ENCODE measurements at places on chromosomes 2 and 18.

GRCh38 chr2:11534746-11535484 is 1.1 kb downstream of the GREB1 start:
- DNase-seq = no peak

DNA sequence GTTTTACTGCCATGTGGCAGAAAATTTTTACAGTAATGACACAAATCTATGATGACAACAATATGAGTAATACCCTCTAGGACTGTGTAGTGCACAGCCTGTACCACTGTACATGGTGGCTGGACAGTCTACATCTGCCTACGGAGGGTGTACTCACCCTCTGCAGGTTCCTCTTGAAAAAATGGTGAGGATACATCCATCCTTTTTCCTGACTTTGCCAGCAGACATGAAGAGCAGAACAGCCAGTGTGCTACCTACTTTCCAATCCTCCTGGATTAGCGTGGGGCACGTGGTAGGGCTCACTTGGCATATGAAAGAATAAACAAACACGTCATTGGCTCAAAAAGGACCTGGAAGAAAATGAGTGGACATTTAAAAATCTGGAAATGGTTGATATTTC is 62.6 kb downstream of the TRPM8 start:
- no peak for DNase-seq

DNA sequence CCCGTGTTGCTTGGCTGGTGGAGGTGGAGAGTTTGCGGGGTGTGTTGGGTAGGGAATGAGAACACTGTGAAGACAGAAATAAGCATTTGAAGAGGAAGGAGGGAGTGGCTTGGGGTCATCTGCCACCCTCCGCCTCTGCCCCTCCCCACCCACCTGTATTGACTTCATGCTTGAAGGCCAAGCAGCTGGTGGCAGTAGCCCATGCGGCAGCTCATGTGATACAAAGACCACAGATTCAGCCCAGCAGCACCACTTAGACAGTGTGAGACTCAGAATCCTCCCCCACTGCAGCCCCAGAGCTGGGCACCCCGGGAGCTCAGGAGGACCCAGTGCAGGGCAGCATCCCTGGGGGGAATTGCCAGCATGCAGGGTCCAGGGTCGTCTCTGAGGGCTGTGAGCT is 15.4 kb downstream of the NPPC start:
- no peak for DNase-seq

- no peak for DNase-seq
Measured at GRCh38 chr2:38296197-38296780, 80.8 kb downstream of the ATL2 start.

- DNase-seq = no peak
Measured at GRCh38 chr2:23635442-23636340, 250.7 kb downstream of the KLHL29 start.

Measured in stimulated activated CD4-positive, alpha-beta T cell treated with anti-CD3 and anti-CD28 coated beads, Interleukin-12 subunit alpha, Interleukin-12 subunit beta, amount 100 ng/mL, for 4 hours (primary cell).